T follicular helper cell (primary cell): ENCODE measurements at places on chromosomes 7 and 10.

DNA sequence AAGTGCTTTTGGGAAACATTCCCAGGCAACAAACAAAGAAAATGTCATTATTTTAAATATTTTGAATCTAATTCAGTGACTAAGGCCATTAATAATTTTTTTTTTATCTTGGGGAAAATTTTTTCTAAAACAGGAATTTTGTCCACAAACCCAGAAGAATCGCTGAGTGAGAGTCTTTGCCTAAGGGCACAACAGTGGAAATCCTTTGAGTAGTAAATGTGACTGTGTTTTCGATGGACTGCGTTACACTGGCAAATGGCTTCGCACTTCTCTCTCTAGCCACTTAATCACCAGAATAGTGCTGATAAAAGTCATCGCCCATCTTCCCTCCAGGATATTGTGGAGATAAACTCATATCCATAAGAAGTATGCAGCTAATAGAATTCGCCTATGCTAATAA lies 430.3 kb upstream of the AKR1E2 start:
- DNase-seq: no peak

DNA sequence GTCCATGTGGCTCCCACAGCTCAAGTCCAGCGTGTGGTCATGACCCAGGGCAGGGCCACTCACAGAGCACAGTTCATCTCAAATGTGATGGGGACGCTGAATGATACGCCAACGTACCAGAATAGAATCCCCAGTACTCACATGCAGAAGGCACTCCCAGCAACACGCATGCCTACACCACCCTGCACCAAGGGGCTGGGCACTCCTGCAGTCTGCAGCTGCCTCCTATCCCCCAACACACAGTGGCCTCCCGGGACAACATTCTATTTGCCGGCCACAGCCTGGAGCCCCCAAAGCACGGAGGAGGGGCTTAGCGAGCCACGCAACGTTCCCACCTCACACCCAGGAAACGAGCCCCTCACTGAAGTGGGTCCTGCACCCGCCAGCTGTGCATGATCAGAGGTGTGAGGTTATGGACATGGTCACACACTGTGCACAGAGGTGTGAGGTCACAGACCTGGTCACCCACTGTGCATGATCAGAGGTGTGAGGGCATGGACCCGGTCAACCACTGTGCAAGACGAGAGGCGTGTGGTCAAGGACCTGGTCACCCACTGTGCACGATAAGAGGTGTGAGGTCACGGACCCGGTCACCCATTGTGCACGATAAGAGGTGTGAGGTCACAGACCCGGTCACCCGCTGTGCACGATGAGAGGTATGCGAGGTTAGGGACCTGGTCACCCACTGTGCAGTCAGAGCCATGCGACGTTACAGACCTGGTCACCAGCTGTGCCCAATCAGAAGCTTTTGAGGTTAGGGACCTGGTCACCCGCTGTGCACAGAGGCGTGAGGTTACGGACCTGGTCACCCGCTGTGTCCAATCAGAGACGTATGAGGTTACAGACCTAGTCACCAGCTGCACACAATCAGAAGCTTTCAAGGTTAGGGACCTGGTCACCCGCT lies 182.8 kb downstream of the DIP2C start:
- DNase-seq: no peak

- no peak for DNase-seq
Observed at GRCh38 chr10:114755537-114755936, 66.0 kb upstream of the FHIP2A start.

DNA sequence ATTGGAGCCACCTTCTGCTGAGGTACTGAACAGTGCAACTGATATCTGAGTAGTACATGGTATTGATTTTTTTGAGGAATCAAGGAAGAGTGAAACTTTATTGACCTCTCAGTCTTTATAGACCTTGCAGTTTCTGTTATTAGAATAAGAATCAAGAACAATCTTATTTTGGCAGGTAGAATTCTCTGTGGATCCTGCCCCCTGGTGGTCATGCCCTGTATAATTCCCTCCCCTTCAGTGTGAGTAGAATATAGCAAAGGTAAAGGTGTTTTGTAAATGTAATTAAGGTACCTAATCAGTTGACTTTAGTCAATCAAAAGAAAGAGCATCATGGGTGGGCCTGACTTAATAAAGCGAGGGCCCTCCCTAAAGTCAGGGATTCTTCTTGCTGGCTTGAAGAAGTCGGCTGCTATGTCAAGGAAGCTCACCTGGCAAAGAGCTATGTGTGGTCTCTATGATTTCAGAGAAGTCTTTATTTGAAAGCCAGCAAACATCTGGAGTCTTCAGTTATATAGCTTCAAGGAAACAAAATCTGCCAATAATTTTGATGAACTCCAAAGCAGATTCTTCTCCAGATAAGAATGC lies 142.8 kb downstream of the LSM5 start:
- DNase-seq: no peak

DNA sequence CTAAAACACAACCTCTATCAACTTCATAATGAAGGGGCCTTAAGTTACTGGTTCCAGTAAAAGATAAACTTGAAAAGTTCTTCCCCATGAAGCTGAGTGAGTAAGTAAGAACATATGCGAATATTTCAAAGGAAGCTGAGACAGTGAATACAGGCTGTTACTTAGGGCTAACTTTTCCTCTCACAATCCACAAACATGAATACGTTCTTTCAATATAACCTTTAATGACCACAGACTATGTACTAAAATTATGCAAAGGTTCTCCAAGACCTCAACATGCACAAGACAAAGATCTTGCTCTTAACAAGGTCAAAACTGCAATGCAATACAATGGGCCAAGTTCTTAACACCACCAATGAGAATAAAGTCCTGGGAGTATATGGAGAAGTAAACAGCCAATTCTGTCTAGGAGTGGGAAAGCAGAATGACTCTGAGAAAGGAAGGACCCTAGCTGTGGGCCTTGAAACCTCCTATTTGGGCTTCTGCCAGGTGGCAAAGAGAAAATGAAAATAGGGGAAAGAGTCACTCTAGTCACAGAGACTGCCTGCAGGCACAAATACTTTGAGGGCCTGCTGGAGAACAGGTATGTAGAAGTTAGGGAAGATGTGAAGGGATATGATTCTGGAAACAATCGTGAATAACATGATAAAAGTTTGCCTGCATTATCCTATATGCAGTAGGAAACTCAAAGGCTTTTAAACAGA lies 43.7 kb downstream of the OSBPL3 start:
- no peak for DNase-seq

DNA sequence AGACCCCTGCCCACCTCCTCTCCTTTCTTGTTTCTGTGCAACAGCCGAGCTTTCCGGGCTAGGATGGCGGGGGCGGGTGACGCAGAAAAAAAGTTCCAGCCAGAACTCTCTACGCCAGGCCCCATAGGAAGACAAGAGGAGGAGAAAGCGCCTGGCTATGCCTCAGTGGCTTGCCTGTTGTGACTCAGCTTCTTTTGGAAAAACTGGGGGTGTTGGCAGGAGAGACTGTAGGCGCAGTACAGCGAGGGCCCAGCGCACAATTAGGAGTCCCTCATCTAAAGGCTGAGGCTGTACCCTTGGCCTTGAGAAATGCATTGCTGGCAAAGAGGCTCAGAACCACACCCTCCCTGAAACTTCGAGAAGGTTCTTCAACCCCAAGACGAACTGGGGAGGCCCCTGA lies 28.0 kb upstream of the KPNA7 start:
- DNase-seq: no peak
